ENCODE measurements at places on chromosomes 7 and 10. TPM values are rescaled to one million over a fixed set of nuclear protein-coding genes. Genes with fewer than 3 reads are reported as not detected.

The TMEM184A gene
- 187 TPM for polyA plus RNA-seq

The SFXN2 gene
- polyA plus RNA-seq: 5.7 TPM

The ITPRID1 gene
- polyA plus RNA-seq: not detected

The NEUROD6 gene
- polyA plus RNA-seq: not detected

The ADK gene
- 27.3 TPM for polyA plus RNA-seq

The ALOX5 gene
- polyA plus RNA-seq: 12.2 TPM

The PDIA4 gene
- polyA plus RNA-seq: 21.0 TPM

The HSPA12A gene
- polyA plus RNA-seq: 1.7 TPM

The INPP5A gene
- polyA plus RNA-seq: 12.7 TPM

The SYCE1 gene
- 2.2 TPM for polyA plus RNA-seq

All from esophagus (tissue), 2 donors.